Activated CD4-positive, alpha-beta T cell treated with anti-CD3 and anti-CD28 coated beads, Interleukin-2, amount 50 U/mL, for 4 hours (primary cell): ENCODE measurements at places on chromosomes 6 and 20.

DNA sequence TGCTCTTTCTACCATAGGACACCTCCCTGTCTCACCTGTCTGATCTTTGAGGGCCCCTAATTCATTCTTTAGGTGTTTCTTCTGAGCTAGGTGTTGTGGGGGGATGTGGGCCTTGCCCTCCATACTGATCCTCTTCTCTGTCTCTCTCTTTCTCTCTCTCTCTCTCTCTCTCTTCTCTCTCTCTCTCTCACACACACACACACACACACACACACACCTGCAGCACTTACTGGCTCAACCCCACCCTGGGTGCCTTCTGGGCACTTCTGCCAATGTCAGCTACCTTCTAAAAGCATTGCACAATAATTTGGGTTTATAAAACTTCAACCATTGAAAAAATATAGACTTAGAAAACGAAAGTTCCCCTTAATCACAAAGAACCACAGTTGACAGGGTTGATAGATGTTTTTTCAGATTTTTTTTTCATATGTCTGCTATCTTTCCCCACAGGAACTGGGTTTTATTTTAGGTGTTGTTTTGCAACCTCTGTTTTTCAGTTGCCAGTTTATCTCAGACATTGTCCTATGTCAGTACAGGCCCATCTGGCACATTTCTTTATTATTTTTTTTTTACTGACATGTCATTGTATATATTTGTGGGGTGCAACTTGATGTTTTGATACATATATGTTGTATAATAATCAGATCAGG, 28.1 kb downstream of the PKIG start:
- DNase-seq: no peak

- no peak for DNase-seq
Observed at GRCh38 chr6:137708481-137708880, 158.6 kb upstream of the TNFAIP3 start.

DNA sequence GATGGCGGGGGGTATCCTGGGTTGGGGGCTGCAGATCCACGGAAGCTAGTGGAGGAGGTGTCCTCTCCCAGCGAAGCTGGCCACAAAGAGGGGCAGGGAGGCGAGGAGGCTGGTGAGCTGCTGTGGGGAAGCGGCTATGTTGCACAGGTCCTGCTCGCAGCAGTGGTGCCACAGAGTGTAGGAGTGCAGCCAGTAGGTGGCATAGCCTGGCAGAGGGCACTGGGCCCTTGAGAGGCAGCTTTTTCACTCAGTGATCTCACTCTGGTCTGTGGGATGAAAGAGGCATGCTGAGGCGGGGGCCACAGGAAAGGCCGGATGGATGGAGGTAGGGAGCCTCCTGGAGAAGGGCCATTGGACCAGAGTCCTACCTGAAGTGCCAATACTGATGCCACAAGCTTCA, 2.9 kb upstream of the LY6G6D start:
- DNase-seq: no peak

DNA sequence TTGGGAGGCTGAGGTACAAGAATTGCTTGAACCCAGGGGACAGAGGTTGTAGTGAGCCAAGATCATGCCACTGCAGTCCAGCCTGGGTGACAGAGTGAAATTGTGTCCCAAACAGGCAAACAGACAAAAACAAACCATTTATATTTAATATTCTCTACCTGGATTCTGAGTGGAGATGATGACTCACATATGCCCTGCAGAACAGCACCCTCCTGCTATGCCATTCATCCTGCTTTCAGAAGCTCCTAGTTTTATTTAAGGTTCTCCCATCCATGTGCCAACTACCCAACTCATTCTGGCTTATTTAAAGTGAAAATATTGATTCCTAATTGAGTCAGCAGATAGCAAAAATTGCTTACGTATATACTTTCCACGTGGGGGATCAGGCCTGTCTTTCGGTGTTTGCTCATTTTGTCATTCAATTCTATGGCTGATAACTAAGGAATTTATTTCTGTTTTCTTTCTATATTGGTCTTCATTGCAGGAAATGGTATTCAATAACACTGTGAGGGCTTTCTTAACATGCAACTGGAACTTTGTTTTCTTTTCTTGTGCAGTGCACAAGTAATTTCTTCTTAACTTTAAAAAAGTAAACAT, 459.1 kb upstream of the JAG1 start:
- DNase-seq: no peak

- DNase-seq: no peak
Observed at GRCh38 chr6:149334201-149334600, 16.7 kb downstream of the TAB2 start.

- no peak for DNase-seq
Observed at GRCh38 chr20:54173653-54174456, at the start of gene CYP24A1. TSS of gene CYP24A1 (minus strand) at chr20:54173986. CDS start at chr20:54173579, 407 bp downstream.

GRCh38 chr6:42334870-42335269, 116.9 kb downstream of the TRERF1 start:
- no peak for DNase-seq

GRCh38 chr6:52539607-52540006, 37.3 kb downstream of the TRAM2 start:
- DNase-seq: no peak
